ENCODE measurements at places on chromosomes 16 and 17.

- DNase-seq, result peak; percentile 94
Measured at GRCh38 chr17:75764711-75765421, at the start of gene GALK1. Gene GALK1 (minus strand): TSS chr17:75765192. CDS start chr17:75765136, 56 bp downstream.

DNA sequence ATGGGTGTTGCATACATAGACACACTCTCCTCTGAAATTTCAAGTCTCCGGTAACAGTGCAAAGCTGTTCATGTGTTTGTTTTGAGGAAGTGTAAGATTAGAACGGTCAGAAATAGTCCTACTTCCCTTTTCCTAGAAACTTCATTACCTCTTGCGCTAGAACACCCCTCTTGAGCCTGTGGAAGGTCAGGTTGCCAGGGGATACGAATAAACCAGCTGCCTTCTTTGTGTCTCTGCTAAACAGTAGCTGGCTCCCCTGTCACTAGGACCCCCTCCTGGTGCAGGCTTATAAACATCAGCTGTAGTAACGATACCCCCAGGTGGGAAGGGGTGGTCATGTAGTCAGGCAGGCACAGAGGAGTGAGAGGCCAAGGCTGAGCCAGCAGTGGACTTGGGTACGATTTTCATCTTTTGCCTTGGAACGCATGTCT, 113.4 kb upstream of the RCVRN start:
- DNase-seq, result peak; percentile 37

- DNase-seq, result no peak
Measured at GRCh38 chr17:596287-596686, 118.4 kb downstream of the VPS53 start.

DNA sequence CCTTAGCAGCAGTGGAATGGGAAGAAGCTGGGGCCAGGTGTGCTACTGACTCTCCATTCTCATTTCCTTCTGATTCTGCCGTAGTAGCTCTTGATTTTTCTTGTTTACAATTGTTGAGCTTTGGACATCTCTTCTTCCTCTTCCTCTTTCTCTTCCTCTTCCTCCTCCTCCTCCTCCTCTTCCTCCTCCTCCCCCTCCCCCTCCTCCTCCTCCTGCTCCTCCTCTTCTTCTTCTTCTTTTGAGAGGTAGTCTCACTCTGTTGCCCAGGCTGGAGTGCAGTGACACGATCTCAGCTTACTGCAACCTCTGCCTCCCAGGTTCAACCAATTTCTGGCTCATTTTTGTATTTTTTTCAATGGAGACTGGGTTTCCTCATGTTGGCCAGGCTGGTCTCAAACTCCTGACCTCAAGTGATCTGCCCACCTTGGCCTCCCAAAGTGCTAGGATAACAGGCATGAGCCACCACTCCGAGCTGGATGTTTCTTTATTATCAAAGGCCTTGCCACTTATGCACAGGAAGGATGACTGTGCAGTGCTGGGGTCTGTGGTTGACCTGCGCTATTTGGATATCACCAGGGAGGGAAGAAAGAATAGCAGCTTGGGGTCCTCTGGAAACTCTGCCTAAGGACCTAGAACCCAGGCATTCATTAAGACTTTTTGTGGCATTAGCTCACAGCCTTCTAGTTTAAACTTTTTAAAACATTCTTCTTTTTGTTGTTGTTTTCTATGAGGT, 127.8 kb upstream of the KCNJ16 start:
- DNase-seq, result no peak

- peak; percentile 57 for DNase-seq
Measured at GRCh38 chr17:27473748-27474609, 17.7 kb downstream of the KSR1 start.

DNA sequence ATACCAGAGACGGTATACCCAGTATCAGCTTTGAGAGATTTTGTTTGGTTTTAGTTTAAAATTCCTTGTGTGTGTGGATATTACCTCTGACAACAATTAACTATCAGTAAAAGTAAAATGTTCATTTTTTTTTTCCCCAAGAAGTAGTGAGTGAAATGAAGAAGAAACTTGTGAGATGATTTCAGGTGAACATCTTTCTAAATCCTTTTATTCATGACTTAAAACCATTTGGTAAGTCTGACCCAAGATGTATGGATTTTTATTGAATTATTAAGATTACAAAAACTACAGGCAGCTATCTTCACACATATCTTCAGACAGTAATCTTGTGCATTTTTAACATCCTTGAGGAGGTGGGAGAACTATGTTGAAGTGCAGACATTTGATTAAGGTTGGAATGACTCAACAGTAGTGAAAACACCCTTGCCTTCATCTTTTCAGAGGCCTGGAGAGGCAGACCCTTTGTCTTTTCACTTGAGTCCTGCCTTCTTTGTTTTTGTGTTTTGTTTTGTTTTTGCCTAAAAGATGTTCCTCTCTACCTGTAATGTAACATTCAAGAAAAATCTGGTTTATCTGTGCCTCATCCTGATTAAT, 240.3 kb upstream of the TBX2 start:
- DNase-seq, result peak; percentile 23

DNA sequence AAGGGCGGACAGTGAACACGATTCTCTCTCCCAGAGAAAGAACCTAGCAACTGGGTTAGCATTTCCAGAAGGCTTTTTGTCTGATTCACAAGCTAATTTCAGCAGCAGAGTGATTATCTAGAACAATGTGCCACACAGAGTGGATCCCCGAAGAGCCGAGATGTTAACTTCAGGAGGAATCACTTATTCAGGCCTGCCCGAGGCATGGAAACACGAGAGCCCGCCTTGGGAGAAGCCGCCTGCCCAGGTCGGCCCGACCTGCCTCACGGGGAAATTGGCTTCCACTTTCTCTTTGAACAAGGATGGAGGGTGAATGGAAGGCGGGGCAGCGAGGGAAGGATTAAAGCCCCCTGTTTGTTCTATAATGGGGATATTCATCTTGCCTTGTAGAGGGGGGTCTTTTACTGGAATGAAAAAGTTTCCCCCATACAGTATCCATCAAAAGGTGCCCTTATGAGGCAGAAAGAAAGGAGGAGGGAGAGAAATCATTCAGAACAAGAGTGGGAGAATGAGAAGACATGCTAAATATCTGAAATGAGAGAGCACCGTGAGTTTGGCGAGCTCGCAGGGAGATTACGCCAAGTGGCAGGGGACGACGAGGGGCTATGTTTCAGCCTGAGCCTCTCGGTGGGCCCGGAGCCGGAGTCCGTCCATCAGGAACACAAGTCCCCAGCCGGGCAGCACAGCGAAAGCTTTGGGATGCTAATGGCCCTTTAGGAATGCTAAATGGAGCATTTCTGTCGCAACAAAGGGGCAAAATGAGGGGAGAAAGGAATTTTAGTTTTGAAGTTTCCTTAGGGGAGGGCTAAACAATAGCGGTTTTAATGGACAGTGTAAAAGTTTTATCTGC, 33.0 kb downstream of the NTN1 start:
- no peak for DNase-seq

DNA sequence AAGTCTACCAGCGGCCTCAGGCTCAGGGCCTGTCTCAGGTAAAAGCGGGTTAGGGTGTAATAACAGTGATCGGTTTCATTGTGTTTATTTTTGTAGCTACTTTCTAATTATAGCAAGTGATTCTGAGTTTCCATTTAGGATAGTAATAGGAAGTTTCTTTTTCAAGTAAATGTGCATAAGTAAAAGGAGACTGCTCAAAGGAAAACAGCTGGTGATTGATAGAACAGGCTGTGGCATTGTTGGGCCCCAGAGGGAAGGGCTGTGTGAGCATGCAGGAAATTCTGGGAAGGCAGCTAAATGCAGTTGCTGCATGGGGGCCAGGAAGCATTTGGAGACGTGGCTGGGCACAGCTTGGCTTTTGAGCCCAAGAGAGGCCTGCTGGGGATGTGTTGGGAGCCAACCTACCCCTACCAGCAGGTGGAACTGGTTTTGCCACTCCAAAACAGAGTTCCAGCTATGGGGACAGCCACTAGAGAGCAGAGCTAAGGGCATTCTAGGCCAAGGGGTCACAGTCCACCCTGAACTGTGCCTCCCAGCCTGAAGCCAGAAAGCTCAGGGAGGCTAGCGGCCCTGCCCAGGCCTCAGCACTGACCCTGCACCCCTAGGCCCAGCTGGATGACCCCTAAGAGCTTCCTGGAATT, 12.6 kb downstream of the SNX20 start:
- no peak for DNase-seq
